Bronchial epithelial cell (primary cell): ENCODE measurements at places on chromosomes 11 and 22. TPM values are rescaled to one million over a fixed set of nuclear protein-coding genes. Genes with fewer than 3 reads are reported as not detected.
A peak's percentile ranks its signal among the peaks of the same experiment; 100 is the strongest.

DNA sequence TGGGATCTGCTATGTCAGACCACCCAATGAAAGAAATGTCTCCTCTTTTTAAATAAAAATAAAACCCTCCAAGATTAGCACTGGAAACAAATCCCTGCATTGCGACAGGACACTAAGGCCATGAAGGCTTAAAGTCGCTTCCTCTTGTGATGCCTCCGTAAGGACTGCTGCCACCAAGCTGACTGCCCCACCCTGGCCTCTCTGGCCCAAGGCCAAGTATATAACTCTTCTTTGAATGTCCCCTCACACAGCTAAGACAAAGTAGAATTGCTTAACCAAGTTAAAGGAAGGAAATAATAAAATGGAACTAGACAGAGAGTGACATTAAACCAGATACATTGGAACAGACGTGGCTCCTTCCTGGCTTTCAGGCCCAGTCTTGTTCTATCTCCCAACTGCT, 7.5 kb upstream of the NRGN start:
- DNase-seq, result no peak

DNA sequence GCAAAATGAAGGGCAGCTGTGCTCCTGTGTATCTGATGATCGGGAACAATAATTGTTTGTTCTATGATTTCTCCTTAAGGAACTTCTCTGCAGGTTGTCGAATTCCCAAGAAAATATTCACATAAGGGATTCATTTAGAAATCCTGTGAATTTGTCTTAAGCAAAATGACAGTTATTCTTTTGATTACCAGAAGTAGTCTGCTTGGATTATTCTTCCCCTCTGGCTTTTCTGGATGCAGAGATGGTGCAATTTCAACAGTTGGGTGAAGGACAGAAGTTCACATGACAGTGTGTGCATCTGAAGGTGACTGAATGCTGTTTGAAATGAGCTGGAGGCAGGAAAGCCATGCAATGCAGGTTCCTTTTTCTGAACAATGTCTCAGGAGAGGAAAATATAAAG, 137.2 kb upstream of the MTMR2 start:
- DNase-seq, result no peak

- peak; percentile 38 for DNase-seq
These were observed 20.2 kb downstream of the RTN4RL2 start for GRCh38 chr11:57480409-57481137.

DNA sequence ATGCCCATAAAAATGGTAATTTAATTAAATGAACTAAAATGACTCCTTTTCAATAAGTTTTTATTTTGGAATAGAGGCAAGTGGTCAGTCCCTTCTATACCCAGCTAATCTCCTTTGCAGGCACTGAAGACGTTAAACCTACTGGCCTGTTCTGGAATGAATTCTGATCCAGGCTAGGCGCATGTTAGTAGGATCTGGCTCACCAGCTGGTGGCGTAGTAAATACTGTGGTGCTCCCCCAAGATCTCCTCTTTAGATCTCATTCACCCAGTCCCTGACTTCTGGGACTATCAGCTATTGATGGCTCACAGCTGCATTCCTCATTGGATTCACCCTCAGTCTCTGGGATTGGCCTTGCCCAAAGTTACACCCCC, 173.7 kb upstream of the DDI1 start:
- no peak for DNase-seq

DNA sequence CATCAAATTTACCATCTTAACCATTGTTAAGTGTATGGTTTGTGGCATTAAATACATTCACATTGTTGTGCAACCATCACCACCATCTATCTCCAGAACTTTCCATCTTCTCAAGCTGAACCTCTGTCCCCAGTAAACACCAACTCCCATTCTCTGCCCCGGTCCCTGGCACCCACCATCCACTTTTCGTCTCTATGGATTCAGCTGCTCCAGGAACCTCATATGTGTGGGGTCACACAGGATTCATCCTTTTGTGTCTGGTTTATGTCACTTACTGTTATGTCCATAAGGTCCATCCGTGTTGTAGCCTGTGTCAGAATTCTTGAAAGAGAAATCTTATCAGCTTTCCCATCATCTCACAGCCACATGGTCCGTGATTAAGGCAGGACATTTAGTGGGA, 16.3 kb downstream of the TSPAN32 start:
- no peak for DNase-seq

DNA sequence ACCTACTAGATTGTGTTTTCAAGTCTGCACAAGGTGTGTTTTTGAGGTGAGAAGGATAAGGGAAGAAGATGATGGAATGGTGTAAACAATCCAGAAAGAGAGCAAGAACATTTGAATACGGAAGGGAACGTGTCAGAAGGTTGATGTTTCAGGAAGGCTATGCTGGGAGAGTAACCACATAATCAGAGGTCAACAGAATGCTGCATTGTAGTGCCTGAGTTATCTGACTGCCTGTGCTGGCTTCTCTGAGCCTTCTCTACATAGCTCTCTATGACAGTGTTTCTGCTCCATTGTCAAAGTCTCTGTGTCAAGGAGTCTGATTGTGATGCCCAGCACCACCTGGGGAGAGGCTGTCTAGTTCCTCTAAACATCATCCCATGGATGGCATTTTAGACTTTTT, 74.1 kb downstream of the CYB5R2 start:
- DNase-seq, result no peak

DNA sequence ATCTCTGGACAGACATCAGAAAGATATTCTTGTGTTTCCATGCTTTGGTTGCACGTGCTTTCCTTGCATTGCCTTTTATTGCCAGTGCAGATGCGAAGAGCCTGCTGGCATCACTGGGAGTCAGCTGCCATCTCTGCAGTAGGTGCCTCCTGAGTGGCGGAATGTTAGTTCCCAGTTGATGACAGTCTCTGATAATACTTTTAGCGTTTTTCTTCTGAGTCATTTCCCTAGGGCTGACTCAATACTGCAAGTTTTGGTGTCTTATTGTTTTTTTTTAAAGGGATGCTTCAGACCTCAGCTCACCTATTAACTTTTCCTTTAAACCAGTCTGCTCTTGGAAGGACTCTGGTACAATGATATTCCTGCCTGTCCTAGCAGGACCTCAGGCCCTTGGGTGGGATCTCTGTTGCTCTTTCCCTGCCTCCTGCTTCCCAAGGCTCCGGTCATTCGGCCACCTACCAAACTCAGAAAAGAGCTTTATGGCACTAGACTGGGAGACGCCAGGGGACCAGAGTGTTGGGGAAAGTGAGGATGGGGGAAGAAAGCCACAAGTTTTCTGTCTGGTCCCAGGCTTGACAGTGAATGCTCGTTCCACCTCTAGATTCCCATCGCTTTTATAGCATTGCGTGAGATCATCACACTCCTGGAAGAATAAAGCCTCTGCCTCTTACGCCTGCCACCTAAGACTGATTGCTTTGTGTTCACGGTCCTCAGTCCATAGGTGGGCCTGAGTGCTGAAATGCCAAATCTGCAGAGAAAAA, 308.7 kb downstream of the DDX10 start:
- DNase-seq, result peak; percentile 84

DNA sequence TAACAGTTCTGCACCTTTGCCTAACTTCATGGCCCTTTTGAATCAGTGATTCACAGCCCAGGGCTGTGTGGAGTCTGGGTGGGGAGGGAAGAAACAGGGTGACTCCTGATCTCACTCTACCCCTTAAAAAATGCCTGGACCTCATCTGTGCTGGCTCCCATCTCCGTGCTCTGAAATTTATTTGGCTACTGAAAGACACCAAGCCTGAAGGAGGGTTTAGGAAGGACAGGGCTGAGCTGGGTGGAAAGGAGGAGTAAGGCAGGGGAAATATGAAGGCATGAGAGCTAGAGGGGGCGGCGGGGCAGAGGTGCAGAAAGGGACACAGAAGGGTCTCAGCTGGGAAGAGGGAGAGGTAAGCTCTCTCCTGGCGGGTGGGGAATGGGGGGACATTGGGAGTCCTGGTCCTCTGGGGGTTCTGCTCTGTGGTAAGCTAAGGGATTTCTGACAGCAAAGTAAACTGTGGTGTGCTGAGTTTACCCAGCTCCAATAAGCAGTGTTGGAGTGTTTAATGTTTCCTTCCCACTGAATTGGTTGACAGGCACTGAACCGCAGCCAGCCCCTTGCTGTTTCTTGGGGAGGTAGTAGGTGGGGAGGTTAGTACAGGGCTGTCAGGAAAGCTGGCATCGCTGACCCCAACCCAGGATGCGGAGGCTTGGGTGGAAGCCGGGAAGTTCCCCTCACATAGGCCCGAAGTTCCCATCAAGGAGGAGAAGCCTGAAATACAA, 71.1 kb downstream of the RPUSD4 start:
- no peak for DNase-seq

DNA sequence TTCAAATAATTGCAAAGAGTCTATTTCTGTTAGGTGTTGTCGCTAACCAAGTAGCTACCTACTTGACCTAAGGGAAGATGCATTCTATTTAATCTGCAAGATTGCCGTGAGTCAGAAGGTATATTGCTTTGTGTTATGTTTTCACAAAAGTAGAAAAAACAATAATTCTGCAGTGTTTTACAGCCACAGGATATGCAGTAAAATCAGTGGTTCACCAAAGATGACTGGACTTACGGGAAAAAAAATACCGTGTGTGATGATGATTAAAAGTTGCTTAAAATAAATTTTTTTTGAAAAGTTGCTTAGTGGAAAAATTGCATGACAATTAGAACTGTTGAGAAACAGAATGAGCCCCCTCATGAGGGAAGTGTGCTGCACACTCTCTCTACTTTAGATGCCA, 209.1 kb downstream of the DDX10 start:
- DNase-seq, result no peak

GRCh38 chr11:125295931-125296330, 131.4 kb downstream of the PKNOX2 start:
- no peak for DNase-seq

DNA sequence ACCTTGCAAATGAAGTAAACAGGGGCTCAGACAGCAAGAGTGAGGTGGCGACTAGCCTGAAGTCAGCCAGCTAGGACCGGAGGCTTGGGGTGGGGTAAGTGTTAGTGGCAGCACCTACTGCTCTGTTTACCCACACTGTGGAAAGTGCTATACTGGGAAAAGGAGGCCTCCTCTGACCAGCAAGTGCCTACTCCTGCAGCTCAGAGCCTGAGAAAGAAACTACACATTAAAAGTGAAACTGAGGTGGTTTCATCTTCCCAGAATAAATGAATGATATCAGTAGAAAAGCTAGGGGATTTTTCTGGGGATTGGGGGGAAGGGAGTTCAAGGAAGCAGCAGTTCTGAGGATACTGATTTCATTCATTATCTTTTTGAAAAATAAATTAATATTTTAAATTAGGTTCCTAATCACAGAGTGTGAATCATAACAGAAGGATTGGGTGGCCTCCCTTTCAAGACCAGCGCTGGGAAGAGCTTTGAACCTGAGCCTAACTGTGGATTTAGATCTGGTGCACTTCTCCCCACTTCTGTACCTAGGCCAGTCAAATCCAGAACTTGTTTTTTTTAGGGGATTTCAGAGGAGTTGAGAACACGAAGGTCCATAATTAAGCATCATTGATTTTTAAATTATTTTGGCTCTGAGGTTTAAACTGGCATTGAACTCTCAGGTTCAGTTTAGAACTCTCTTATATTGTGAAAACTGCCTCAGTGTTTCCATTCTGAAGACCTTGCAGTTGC, 48.1 kb upstream of the GRAMD1B start:
- no peak for DNase-seq

DNA sequence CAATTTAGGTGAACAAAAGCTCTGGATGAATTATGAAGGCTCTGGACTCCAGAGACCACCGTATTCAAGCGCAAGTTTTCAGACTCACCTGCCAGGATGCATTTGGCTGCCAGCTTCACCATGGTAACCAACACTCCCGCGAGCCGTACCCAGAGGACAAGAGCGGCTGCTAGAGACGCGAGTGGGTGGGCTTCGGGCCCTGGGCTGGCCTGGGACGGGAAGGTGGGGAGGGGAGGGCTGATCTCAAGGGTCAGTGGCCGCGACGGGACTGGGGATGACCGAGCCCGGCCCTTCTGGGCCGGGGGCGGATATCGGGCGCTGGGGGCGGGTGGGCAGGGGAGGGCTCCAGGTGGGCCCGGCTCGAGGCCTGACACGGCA, 344 bp downstream of the IFT27 start:
- DNase-seq, result no peak

DNA sequence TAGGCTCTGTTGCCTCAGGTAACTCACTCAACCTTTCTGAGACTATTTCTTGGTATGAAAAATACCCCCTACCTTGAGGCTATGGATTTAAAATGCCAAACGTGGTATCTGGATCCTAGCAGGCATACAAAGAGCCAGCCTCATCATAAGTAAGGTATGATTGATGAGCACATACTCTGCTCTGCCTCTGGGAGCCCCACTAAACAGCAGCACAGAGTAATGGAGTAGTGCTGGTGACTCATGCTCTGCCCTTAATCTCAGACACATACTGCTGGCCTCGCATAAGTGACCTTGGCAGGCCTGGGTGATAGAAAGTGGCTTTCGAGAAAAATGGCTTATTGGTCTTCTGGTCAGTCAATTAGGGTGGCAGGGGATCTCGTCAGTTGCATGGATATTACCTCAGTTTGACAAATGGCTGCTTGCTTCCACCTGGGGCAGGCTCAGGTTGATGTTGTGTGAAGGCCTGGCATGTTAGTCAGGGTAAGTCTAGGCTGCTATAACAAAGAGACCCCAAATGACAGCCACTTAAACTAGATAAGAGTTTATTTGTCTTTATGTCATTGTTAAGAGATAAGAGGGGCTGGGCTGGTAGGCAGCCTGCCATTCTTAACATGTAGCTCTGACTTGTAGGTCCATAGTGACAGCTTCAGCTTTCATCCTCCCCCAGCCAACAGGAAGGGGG, 15.2 kb upstream of the SLC6A5 start:
- DNase-seq, result peak; percentile 80

- DNase-seq, result no peak
These were observed 1.7 kb upstream of the LDHA start for GRCh38 chr11:18392434-18393321.

GRCh38 chr11:27452147-27452546, 20.4 kb downstream of the LGR4 start:
- DNase-seq, result no peak

- DNase-seq, result no peak
These were observed 14.9 kb downstream of the LMO1 start for GRCh38 chr11:8248786-8249185.

DNA sequence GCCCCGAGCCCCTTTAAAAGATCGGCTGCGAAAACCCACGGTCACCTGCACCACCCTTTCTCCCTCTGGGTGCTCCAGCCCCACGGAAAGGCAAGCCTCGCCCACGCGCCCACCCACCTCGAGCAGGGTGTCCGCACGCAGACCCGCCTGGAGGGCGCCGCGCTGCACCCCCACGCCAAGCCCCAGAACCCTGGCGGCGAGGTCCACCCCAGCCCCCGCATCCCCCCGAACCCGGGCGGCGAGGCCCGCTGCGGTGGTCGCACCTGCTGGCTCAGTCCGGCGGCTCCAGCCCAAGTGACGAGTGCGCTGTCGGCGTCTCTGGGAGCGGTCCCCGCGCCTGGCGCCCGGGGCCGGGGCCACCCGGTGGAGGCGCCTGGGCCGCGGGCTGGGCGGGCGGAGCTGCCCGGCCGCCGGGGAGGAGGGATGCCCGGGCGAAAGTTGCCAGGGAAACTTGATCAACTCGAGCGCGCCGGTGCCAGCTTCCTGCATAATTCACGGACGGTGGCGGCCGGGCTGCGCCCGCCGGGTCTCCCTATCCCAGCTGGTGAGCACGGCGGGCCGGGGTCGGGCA, 1.1 kb downstream of the SHANK2 start:
- DNase-seq, result no peak

MS4A3 gene
- not detected in 2 replicates for total RNA-seq

ACR gene
- not detected in 2 replicates for total RNA-seq

PIWIL4 gene
- 0.38 and 0.79 TPM in 2 replicates for total RNA-seq

ROBO4 gene
- total RNA-seq, result under 0.01 TPM in 1 of 2 replicates, not detected in the other

EIF3F gene
- 183 and 222 TPM in 2 replicates for total RNA-seq

C11orf42 gene
- total RNA-seq, result not detected in 2 replicates
